Mesothelial cell of epicardium (in vitro differentiated cells): ENCODE measurements at places on chromosomes 3 and 15. TPM values are rescaled to one million over a fixed set of nuclear protein-coding genes. Genes with fewer than 3 reads are reported as not detected.

CILP gene
- 0.95 to 1.3 TPM (median 1.2 TPM) in 3 replicates for total RNA-seq

HYAL1 gene
- 2.4 to 3.5 TPM (median 2.7 TPM) in 3 replicates for total RNA-seq

- H3K4me3 ChIP-seq = no peak overlapping the region
- H3K27ac ChIP-seq = no peak overlapping the region
- H3K36me3 ChIP-seq = no peaks in the 10 kb centered on the region
- peaks cover 8% of the 10 kb centered on the region for H3K4me1 ChIP-seq
- no peak for DNase-seq
These were observed 185.1 kb upstream of the TPM1 start for GRCh38 chr15:62857411-62857853.

CCDC39 gene
- not detected in 3 replicates for total RNA-seq

DNA sequence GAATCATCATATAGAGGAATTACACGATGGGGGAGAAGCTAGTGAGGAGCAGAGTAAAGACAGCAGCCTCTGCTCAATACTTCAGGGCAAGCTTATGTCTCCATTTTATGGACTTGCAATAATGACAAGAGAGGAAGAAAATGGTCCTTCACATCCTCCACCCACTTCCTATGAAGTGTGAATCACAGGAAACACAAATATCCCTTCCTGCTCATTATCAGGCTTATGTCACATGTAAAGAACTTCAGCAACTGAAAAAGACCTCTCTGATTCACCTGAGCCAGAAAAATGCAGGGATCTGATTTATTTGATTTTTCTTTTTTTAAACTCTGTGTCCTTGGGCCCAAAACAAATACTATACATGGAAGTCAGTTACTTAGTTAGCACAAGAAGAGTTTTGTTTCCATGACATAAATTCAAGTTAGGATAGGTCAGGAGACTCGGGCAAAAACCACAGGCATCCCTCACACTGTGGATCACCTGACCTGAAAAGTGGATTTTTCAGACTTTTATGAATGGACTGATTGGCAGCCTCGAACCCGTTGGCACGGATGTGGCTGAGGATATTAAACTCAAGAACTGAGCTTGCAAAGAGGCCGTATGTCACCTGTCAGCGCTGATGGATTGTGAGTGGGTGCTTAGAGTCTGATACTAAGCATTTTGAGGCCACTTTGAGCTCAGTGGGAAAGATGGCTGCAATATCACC lies 620.8 kb upstream of the MDFIC2 start:
- DNase-seq = no peak
- no peak overlapping the region for H3K4me3 ChIP-seq
- H3K27ac ChIP-seq = no peak overlapping the region
- H3K36me3 ChIP-seq = no peaks in the 10 kb centered on the region
- peaks cover 8% of the 10 kb centered on the region for H3K4me1 ChIP-seq

GRCh38 chr3:16231983-16232382 lies 32.8 kb downstream of the DPH3 start:
- peaks cover 5% of the 10 kb centered on the region for H3K27me3 ChIP-seq
- H3K27ac ChIP-seq = no peak overlapping the region
- DNase-seq = no peak
- no peaks in the 10 kb centered on the region for H3K36me3 ChIP-seq

DNA sequence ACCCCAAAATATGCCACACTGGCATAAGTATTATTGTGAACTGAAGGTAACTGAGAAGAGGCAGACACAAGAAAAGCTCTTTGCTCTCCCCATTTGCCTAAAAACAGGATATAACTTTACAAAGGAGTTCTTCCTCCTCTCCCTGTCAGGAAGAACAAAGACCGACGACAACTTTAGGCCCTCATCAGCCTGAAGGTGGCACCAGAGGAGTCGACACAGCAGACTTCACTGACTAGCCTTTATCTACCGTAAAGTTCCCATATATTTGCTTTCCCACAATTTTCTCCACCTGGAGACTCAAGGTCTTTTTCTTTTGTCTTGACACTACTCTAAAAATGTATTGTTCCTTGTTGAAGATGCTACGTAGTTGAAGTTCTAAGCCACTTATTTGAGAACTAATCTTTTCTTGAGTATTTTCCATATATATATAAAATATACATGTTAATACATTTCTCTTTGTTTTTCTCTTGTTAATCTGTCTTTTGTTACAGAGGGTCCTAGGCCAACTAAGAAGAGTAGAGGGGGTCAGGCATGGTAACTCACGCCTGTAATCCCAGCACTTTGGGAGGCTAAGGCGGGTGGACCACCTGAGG lies 16.2 kb upstream of the XIRP1 start:
- H3K27me3 ChIP-seq = peaks cover 4% of the 10 kb centered on the region
- no peaks in the 10 kb centered on the region for H3K36me3 ChIP-seq
- no peak overlapping the region for H3K4me3 ChIP-seq
- H3K27ac ChIP-seq = no peak overlapping the region

DNA sequence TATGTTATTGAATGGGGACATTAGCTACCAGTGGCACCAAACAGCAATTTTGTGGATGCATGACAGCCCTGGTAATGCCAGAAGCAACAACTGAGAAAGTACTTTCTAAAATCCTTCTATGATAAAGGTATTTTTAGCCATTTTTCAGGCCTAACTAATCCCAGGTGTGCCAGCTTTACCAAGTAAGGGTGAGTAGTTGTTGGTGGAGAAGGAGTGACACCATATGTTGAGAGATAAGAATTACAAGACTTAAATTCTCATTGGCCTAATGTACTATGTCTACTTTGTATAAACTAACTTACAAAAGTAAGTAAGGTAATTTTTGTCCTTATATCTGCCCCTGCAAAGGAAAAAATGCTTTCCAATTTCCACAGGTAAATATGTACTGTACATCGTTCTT lies 4.1 kb upstream of the COX17 start:
- H3K4me3 ChIP-seq = no peak overlapping the region
- no peak for DNase-seq
- no peaks in the 10 kb centered on the region for H3K36me3 ChIP-seq
- H3K27me3 ChIP-seq = no peaks in the 10 kb centered on the region
- H3K27ac ChIP-seq = no peak overlapping the region
- H3K4me1 ChIP-seq = peaks cover 11% of the 10 kb centered on the region
